ENCODE measurements at places on chromosomes 3 and 15.

GRCh38 chr3:182969277-182969676 is 11.1 kb downstream of the DCUN1D1 start:
- no peak for DNase-seq

DNA sequence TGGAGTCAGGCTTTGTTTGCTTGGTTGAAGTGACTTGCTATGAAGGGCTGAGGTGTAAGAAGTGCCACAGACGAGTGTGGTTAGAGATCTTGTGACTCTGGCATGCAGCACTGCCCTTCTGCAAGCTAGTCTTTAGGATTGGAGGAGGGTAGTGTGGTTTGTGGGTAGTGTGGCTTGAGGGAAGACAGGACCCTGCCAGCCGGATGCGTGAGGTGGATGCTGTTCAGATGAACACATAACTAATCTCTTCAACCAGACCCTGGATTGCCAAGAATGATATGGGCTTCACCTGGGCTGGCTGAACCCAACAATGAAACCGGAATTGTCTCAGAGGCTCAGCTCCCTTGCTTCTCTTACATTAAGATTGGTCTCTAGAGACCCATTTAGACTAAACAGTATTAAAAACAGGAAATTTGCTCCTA is 32.7 kb downstream of the STARD9 start:
- peak; percentile 54 for DNase-seq

- peak; percentile 81 for DNase-seq
Observed at GRCh38 chr3:16600780-16601536, 4.3 kb downstream of the DAZL start.

- DNase-seq: no peak
Observed at GRCh38 chr3:9542182-9542581, 11.4 kb downstream of the LHFPL4 start.

GRCh38 chr3:79368403-79368802 is 399.4 kb downstream of the ROBO1 start:
- no peak for DNase-seq

DNA sequence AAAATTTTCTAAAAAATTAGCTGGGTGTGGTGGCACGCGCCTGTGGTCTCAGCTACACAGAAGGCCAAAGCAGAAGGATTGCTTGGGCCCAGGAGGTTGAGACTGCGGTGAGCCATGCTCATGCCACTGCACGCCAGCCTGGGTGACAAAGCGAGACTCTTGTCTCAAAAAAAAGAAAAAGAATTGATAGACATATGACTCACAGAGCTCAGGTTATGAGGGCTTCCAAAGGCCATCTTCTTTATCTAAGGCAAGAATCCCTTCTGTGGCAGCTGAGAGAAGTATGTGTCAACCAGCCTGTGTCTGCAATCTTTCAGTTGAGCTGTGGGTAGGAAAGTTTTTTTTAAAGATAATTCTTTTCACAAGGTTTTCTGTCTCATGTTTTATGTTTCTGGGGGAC is 53.9 kb downstream of the MRPS25 start:
- DNase-seq: peak; percentile 22

DNA sequence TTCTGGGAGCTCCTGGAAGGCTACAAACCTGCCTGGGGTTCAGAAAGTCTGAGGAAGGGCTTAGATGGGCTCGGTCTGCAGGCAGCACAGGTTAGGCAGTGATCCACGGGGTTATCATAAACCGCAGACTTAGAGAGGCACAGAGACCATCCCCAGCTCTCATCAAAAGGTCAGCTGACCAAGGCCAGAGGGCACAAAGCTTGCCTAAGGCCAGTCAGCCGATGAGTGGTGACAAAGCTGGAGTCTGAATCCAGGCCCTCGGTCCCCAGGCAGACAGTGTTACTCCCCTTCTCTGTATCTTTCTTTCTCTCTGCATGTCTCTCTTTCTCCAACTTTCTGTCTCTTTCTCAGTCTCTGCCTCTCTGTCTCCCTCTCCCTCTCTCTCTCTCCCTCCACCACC is 56.5 kb downstream of the ADCY5 start:
- no peak for DNase-seq

DNA sequence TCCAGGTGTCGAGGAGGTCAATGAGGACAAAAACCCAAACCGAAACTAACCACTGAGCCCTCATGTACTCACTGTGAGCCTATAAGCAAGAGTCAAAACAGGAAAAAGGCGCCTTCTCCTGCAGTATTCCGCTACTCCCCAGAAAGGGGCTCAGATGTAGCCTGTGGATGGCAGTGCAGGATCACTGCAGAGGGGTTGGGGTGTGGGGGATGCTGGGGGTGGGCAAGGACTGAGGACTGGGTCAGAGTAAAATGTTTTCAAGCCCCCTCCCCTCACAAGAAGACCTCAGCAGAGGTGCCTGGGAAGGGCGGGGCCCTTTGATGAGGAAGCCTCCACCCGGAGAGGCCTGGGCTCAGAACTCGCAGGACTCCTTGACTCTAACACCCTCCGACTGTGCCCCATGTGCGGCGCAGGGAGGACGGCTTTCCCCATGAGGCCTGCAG is 170.1 kb downstream of the OSBPL10 start:
- no peak for DNase-seq

DNA sequence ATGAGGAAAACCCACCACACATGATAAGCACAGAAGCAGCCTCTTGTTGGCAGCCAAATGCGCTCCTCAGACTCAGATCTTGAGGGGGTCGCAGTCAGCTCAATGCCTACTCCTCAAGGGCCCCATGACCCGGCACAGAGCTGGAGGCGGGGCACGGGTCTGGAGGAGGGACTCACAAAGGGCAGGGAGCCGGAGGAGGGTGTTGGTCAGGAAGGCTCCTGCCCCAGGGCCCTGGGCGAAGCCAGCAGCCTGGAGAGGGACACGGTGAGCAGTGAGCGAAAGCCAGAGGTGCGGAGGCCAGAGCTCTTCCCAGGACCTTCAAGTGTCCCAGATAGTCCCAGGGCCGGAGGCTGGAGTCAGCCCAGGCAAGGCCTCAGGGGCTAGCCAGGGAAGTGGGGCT is 9.8 kb downstream of the CACNA2D2 start:
- no peak for DNase-seq

- DNase-seq: no peak
Observed at GRCh38 chr15:29844290-29844903, 22.1 kb upstream of the TJP1 start.

DNA sequence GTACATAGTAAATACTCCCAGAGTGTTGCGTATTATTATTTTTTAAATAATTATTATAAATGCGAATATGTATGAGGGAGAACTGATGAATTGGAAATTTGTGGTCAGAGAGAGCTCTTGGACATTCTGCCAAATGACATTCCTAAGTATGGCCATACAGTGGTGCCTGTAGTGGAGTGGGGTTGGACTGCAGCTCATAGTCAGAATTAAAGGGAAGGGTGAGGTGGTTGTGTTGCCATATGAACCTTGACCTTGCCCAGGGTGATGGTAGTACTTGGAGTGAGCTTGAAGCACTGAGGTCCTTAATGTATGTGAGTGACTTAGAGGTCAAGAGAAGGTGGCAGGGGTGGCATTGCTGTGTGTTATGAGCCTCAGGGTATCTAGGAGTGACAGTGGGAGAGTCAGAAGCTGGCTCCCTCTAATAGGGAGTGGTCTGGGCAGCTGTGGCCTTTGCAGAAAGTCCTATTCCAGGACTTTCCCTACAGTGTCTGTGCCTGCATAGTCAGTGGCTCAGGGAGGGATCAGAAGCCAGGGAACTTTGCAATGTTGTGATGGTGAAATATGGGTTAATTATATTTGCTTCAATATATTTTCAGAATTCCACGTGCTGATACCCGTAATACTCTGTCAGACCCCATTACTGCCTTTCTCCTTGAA is 26.2 kb downstream of the PDE8A start:
- no peak for DNase-seq

GRCh38 chr15:70835841-70836240 is 18.1 kb downstream of the LARP6 start:
- no peak for DNase-seq

GRCh38 chr15:56428821-56429458 is 36.0 kb downstream of the MNS1 start:
- DNase-seq: no peak

DNA sequence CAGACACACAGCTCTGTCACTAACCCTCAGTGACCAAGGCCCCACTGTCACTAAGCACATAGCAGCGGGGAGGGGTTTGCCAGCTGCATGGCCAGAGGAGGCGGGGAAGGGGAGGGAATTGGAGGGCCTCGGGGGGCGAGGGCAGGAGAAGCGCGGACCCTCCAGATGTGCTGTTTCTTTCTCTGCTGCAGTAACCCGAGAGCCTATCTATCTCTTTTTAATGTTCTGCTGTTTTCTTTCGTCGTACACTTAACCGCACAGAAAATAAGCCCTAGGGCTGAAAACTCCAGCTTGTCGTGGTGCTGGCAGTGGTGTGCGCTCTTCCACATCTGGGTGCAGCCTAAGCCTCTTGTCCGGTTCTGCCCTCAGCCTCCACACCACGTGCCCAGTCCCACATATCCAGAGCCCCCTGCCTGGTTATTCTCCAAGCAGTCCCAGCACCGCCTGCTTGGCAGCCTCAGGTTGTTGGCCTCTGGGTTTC is 51.1 kb downstream of the BDH1 start:
- DNase-seq: no peak

DNA sequence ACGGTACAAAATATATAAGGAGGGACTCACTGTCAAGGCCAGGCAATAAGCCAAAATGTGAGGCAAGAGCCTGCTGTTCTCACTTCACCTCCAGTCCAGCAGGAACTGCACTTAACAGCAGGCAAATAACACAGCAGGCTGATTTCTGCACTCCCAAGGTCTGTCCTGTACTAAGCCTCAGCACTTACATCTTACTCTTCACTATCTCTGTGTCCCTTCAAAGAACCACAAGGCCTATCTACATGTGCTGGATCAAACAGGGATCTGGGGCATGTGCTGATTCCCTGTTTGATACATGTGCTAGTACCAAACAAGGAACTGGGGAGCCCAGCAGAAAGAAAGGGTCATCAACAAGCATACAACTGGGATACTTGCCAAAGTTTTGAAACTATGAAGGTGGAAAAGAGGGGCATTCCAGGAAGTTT is 22.2 kb downstream of the UACA start:
- DNase-seq: no peak

DNA sequence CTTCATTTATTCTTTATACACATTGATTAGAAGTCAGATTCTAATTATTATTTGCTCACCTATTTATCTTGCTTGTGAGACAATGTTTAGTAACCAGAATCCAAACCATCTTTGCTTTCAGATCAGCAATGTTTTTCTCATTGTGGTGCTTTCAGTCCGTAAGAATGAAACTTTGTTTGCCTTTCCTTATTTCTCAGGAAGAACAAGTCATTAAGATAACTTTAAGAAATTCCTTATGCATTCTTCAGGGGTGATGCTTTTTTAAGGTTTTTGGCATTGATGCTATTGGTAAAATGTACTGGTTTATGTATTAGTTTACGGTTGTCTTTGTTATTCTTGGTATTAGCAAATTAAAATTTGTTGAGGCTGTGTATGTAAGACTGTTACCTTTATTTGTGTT is 120.8 kb upstream of the POU1F1 start:
- DNase-seq: no peak

GRCh38 chr3:55455915-55456314 is 31.2 kb downstream of the WNT5A start:
- DNase-seq: no peak

GRCh38 chr15:64740311-64741170 is 34.8 kb downstream of the RBPMS2 start:
- DNase-seq: no peak

GRCh38 chr3:17025594-17026139 is 140.9 kb downstream of the PLCL2 start:
- DNase-seq: peak; percentile 50

GRCh38 chr3:194225988-194226663 is 90.2 kb downstream of the HES1 start:
- DNase-seq: no peak

DNA sequence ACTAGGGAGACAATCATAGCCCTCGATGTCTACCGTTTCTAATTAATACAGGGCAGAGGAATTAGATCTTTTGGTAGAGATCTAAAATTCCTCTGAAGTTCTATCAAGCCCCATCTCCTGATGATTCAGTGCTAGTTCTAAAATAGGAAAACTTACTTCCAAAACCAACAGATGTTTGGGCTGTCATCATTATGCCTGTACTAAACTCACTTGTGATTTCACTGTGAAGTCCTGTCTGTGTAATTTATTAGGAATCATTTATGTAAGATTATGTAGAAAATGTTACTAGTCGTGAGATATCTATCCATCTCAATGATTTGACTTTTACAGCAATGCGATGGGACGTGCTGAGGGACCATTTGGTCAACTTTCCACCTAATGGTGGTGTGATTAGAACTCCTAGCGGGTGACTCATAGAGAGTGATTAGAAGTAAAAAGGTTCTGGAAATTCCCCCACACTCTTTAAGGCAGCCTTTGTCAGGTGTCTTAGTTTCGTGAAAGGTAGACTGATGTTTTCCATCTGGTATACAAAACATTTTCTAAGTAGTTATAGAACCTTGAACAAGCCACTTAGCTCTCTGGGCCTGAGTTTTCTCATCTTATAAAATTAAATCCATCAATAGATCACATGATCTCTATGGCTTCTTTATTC is 34.2 kb downstream of the LIPC start:
- no peak for DNase-seq

- DNase-seq: no peak
Observed at GRCh38 chr3:182294696-182295095, 498.6 kb upstream of the ATP11B start.

- no peak for DNase-seq
Observed at GRCh38 chr3:125156456-125156855, 56.1 kb downstream of the SLC12A8 start.

- DNase-seq: no peak
Observed at GRCh38 chr15:72198356-72199204, 993 bp upstream of the GRAMD2A start.

- no peak for DNase-seq
Observed at GRCh38 chr3:53799338-53799865, 46.8 kb downstream of the CHDH start.

- DNase-seq: no peak
Observed at GRCh38 chr15:82710208-82710555, 507 bp upstream of the AP3B2 start.

DNA sequence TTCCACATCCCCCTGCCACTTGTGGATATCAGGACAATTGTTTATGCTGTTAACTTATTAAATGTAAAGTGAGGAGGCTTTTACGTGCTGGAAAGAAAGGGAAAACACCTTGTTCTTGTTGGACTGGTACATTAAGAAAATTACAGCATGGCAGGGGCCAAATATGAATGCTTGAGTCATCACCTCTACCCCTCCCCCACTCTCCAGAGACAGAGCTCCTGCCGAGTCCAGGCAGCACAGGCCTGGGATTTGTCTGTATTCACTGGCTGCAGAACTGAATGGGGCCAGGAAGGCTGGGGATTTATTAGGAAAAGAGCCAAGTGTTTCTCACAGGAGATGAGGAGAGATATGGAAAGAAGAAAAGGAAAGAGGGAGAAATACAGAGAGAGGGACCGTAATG is 308.9 kb downstream of the EPHB1 start:
- no peak for DNase-seq

GRCh38 chr3:79767194-79767904 is 449 bp downstream of the ROBO1 start:
- no peak for DNase-seq

GRCh38 chr3:104717828-104718196 is 648.9 kb upstream of the ALCAM start:
- no peak for DNase-seq

GRCh38 chr15:76840830-76841460 is 64.2 kb downstream of the SCAPER start:
- DNase-seq: no peak

- peak; percentile 76 for DNase-seq
Observed at GRCh38 chr3:119579366-119580066, at the start of gene ADPRH. ADPRH (plus strand) TSS chr3:119579492; CDS start chr3:119582170, 2,678 bp downstream.

GRCh38 chr3:64884536-64884935 is 196.7 kb upstream of the ADAMTS9 start:
- no peak for DNase-seq

GRCh38 chr3:123853686-123854372 is 30.3 kb downstream of the MYLK start:
- no peak for DNase-seq
